Endodermal cell (in vitro differentiated cells): ENCODE measurements at places on chromosomes 11 and 22. TPM values are rescaled to one million over a fixed set of nuclear protein-coding genes. Genes with fewer than 3 reads are reported as not detected.

Gene MAPK11
- total RNA-seq, result 0.40 and 1.0 TPM in 2 replicates

Gene ENDOD1
- 1.8 and 1.9 TPM in 2 replicates for total RNA-seq

GRCh38 chr11:19806251-19806650, 93.6 kb downstream of the NAV2 start:
- H3K4me1 ChIP-seq, result no peaks in the 10 kb centered on the region
- DNase-seq, result no peak
- H3K27me3 ChIP-seq, result no peaks in the 10 kb centered on the region
- H3K36me3 ChIP-seq, result no peaks in the 10 kb centered on the region
- no peak overlapping the region for H3K4me3 ChIP-seq

- H3K4me1 ChIP-seq, result no peaks in the 10 kb centered on the region
- H3K27me3 ChIP-seq, result no peaks in the 10 kb centered on the region
- no peak overlapping the region for H3K4me3 ChIP-seq
- no peak for DNase-seq
These were observed 181.6 kb upstream of the POU2AF2 start for GRCh38 chr11:111063726-111064517.
